Tibial artery (tissue), 4 donors: ENCODE measurements at places on chromosomes 1 and 21.

GRCh38 chr1:91548376-91549040 lies 47.9 kb downstream of the CDC7 start:
- no peak for DNase-seq

GRCh38 chr1:55472784-55473183 lies 257.6 kb upstream of the USP24 start:
- no peak for DNase-seq

- no peak for DNase-seq
These were observed 24.4 kb downstream of the FOXO6 start for GRCh38 chr1:41385398-41386195.

DNA sequence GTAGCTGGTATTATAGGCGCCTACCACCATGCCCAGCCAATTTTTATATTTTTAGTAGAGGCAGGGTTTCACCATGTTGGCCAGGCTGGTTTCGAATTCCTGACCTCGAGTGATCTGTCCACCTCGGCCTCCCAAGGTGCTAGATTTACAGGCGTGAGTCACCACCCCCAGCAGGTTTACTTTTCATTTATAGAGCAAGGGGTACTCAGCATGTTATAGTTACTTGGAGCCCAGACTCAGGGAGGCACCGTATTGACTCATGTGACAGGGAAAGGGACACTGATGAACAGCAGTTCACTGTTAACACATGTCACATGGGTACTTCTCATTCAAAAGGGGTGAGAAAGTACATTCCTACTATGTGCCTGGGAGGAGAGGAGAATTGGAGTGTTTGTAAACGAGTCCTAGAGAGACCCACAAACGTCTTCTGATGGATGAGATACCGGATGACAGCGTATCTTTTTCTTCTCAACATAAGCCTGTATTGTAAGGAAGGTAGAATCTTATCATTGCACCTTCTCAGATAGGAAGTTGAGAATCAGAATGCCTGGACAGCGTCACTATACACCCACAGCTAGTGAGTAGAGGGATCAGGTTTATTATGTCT lies 510.0 kb downstream of the USP25 start:
- no peak for DNase-seq

- DNase-seq: no peak
These were observed 108.9 kb downstream of the IFI44 start for GRCh38 chr1:78758506-78758905.
